ENCODE measurements at places on chromosomes 12 and 14. TPM values are rescaled to one million over a fixed set of nuclear protein-coding genes. Genes with fewer than 3 reads are reported as not detected.

LLPH gene
- 3.9 TPM for total RNA-seq

RASAL1 gene
- total RNA-seq: 11.0 TPM

KCNMB4 gene
- 2.7 TPM for total RNA-seq

GALNT9 gene
- total RNA-seq: 1.5 TPM

SYNE3 gene
- 27.0 TPM for total RNA-seq

TGM1 gene
- total RNA-seq: 269 TPM

CIT gene
- total RNA-seq: 20.6 TPM

TAS2R9 gene
- total RNA-seq: not detected

KCNH3 gene
- total RNA-seq: not detected

GRCh38 chr14:28307506-28307905 lies 459.1 kb upstream of the FOXG1 start:
- no peak for DNase-seq

- no peak for DNase-seq
Observed at GRCh38 chr12:110697236-110697635, 8.3 kb upstream of the HVCN1 start.

- DNase-seq: no peak
Observed at GRCh38 chr12:122747224-122748135, 5.1 kb upstream of the DENR start.

DNA sequence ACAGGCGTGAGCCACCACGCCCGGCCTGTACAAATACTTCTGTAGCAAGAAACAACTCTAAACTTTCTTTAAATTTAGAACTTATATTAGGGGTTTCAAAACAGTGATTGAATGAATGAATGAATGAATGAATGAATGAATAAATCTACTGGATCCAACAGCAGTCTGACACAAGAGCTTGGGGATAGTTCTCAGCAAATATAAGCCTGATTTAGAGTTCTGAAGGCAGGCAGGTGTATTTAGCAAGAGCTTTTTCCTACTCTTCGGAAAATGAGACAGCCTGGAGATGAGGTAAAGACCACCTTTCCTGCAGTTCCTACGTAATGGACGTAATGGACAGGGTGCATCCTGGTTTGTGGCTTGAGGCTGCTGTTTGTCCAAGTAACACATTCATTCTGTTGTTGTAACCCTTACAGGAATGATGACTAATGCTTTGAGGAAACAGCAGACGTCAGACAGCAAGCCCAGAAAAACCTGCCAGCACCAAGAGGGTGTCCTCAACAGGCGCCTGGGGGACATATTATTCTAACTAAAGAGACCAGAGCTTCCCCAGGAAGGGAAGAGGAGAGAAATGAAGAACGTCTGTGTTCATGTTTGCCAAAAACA lies 277.4 kb upstream of the SOX5 start:
- DNase-seq: no peak

- no peak for DNase-seq
Observed at GRCh38 chr14:36020120-36021029, 156.1 kb downstream of the PTCSC3 start.

DNA sequence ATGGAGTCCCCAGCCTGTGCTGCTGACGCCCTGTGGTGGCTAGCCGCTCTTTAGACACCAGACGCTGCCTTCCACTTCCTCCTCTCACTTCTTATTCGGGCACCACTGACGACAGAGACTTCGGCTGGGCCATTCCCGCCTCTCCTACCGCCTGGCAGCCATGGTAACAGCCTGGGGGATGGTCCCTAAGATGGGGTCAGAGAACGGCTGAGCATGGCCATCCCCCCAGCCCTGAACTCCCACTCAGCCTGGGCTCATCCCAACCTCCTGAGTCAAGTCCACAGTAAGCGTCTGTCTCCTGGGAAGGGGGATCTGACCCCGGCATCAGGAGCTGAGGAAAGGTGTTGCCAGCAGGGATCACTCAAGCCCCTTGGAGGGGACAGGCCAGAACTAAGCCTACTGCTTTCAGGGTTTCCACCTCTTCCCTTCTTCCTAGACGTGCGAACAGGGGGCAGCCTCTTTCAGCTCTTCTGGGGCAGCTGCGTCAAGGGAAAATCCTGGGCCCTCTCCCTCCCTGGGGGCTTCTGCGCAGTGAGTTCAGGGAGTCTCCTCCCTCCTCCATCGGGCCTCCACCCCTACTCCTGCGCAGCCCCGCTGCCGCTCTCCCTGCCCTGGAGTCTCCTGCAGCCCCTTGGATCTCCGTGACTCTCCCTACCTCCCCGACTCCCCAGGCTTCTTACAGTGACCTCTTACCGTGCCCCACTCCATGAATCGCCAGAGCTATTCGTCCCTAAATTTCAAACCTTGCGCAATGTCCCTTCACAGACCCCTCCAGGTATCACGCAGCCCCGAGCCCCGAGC lies 643 bp upstream of the TAMALIN start:
- no peak for DNase-seq

- DNase-seq: no peak
Observed at GRCh38 chr12:101001669-101002068, 207.1 kb downstream of the ANO4 start.

DNA sequence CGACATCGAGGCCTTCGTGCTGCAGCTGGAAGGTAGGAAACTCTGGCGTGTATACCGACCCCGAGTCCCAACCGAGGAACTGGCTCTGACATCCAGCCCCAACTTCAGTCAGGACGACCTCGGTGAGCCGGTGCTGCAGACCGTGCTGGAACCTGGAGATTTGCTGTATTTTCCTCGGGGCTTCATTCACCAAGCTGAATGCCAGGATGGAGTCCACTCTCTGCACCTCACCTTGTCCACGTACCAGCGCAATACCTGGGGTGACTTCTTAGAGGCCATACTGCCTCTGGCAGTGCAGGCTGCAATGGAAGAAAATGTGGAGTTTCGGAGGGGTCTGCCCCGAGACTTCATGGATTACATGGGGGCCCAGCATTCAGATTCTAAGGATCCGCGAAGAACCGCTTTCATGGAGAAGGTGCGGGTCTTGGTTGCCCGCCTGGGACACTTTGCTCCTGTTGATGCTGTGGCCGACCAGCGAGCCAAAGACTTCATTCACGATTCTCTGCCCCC lies 1.4 kb downstream of the RIOX1 start:
- DNase-seq: no peak

DNA sequence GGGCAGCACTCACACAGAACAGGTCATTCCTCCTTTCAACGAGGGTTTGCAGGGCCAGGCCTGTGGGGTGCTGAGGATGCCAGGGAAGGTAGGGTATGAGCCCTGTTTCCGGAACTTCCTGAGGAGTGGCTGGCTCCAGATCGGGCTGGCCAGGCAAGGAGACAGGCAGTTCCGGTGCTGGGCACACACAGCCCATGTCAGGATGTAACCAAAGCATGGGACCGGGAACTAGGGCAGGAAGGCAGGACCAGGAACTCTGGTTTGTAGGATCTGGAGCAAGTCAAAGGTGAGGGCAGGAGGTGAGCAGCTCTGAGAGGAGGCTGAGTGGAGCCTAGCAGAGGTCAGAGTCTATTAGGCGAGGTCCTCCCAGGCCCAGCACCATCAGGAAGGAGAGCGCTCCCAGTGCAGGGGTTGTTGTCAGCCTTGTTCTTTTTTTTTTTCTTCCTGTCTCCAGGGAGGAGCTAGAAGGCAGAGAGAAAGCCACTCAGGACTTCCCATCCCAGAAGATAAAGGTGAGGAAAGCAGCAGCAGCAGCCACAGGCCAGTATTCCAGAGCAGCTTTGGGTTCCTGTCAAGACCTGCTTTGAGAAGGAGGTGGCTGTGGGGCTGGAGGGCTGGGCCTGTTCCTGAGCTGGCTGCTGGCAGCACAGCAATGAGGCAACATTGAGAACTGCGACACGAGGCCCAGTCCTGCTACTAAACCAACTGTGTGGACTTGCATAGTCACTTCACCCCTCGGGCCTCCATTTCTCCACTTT lies 49.0 kb upstream of the PTGR2 start:
- no peak for DNase-seq

GRCh38 chr12:74401035-74401434 lies 136.6 kb upstream of the ATXN7L3B start:
- DNase-seq: no peak

- no peak for DNase-seq
Observed at GRCh38 chr12:88784166-88784565, 203.9 kb upstream of the KITLG start.

GRCh38 chr12:84813780-84814663 lies 98.6 kb downstream of the SLC6A15 start:
- no peak for DNase-seq

- no peak for DNase-seq
Observed at GRCh38 chr14:47392326-47392725, 283.1 kb downstream of the MDGA2 start.

GRCh38 chr12:1421091-1421846 lies 173.1 kb downstream of the FBXL14 start:
- DNase-seq: no peak

Data from vagina (tissue), 2 donors.